Stimulated activated CD4-positive, alpha-beta T cell treated with anti-CD3 and anti-CD28 coated beads, Interleukin-4, amount 100 ng/mL, for 24 hours (primary cell): ENCODE measurements at places on chromosomes 3 and 15.
A peak's percentile ranks its signal among the peaks of the same experiment; 100 is the strongest.

GRCh38 chr3:143737065-143737464, 111.2 kb downstream of the SLC9A9 start:
- no peak for DNase-seq

DNA sequence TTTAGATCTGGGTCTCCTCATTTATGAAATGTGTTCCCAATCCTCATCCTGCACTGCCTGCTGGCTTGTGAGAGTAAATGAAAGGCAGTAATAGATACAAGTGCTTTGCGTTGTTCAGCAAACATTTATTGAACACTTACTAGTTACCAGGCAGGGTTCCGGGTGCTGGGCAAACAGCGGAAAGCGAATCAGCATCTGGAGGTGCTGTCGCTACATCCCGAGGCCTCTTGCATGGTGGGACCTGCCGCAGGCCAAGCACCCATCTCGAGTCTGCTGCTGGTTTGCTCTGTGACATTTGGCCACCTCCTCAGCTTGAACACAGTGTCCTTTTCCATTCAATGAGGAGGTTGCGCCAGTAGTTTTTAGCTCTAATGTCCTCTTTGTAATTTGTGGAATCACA, 24.8 kb downstream of the TRAK1 start:
- DNase-seq: no peak

DNA sequence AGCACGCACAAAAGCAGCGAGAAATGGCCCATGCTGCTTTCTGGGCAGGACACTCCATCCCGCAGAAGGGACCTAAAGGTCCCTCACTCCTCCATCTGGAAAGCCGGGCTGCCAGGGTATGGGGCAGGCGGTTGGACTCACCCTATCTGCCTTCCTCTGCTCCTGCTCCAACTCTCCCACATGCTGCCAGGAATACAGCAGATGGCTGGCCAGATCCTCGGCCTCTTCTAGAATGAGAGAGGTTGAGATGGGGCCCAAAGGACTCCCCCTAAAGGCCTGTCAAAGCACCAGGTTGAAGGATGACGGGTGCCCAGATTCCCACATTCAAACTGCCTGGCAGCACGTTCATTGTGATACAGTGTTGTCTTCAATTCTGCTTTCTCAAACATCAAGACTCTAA, 85.1 kb upstream of the C2CD4B start:
- DNase-seq: no peak

GRCh38 chr3:187616307-187616972, 53.8 kb downstream of the SST start:
- peak; percentile 64 for DNase-seq

GRCh38 chr3:154794391-154794790, 285.7 kb upstream of the MME start:
- no peak for DNase-seq

DNA sequence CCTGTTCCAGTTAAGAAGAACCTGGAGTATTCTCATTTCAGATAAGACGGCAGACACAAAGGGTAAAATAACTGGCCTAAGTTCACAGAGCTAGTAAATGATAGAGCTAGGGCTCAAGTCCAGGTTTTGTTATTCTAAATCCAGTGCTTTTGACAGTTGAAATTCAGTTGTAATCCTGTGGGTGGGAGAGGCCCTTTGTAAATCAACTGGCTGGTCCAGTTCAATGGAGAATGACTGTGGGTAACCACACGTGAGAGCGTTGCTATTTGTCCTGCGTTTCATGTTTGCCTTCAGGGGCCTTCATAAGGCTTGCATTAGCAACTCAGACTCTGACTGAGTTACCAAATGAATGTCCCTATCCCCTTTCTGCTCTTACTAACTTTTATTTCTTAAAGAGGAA, 24.2 kb upstream of the CD96 start:
- no peak for DNase-seq

- DNase-seq: peak; percentile 31
Measured at GRCh38 chr3:184154885-184155643, at the start of gene DVL3. Gene DVL3 (plus strand): TSS chr3:184155377. CDS start chr3:184155636, 259 bp downstream.

DNA sequence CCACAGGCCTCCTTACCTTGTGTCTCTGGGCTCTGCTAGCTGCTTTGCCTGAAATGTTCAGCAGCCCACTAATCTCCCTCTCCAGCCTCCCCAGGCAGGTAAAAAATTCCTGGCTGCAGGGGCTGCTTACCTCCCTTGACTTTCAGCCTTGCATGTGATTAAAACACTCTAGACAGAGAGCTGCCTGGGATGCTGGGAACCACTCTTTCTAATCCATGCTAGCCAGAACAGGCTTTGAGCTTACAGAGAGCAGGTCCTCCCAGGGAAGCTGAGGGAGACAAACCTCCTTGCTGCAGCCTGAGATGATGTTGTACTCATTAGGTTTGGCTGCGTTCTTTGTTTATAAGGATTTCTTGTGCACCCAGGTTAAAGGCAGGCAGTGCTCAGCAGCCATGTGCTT, 33.7 kb upstream of the LIPC start:
- DNase-seq: no peak

DNA sequence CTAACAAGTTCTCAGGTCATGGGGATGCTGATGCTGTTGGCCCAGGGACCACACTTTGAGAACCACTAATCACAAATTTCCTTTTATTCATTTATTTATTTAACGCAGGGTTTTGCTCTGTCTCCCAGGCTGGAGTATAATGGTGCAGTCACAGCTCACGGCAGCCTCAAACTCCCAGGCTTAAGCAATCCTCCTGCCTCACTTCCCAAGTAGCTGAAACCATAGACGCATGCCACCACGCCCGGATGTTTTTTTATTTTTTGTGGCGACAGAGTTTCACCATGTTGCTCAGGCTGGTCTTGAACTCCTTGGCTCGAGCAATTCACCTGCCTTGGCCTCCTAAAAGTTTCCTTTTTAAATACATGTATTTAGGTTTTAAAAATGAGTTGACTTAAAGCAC, 20.7 kb upstream of the ISLR2 start:
- no peak for DNase-seq

GRCh38 chr3:132623646-132624045, 26.6 kb downstream of the ACKR4 start:
- DNase-seq: no peak

- no peak for DNase-seq
Measured at GRCh38 chr15:43237842-43238470, 17.1 kb upstream of the EPB42 start.

DNA sequence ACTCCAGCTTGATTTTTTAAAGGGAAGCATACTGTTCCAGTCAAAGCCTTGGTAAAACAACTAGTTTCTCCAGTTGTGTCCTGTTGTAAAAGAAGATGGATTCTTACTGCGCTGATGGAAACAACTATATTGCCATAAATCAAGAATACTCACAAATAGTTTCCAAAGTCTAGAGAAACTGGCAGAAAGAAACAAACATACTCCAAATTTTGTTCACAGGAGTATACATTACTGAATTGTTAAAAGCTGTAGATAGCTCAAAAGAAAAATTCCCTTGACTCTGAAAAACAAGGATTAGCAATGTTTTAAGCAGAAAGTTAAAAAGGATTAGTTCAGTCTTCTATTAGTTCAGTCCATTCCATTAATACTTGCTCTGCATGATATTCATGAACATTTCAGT, 27.6 kb downstream of the SORD start:
- no peak for DNase-seq

DNA sequence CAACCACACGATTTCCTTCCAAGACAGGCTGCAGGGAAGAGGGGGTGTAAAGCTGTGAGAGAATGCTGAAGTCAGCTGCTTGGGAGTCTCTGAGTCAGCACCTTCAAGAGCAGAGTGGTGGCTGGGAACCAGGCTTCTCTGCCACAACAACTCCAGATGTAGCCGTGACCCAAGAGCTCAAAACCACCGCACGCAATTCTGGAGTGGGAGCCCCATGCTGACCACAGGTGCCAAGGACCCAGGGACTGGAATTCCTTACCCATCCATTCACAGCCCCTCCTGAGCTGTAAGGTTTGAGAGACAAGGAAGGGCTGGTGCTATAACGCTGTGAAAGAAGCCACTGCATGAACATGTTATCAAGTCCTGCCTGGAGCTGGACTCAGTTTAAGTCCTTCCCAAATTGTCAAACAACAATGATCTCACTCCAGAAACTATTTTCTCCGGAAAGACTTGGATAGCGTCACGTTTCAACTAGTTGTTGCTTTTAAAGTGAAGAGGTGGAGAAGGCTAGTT, 61.4 kb downstream of the UMPS start:
- DNase-seq: no peak

DNA sequence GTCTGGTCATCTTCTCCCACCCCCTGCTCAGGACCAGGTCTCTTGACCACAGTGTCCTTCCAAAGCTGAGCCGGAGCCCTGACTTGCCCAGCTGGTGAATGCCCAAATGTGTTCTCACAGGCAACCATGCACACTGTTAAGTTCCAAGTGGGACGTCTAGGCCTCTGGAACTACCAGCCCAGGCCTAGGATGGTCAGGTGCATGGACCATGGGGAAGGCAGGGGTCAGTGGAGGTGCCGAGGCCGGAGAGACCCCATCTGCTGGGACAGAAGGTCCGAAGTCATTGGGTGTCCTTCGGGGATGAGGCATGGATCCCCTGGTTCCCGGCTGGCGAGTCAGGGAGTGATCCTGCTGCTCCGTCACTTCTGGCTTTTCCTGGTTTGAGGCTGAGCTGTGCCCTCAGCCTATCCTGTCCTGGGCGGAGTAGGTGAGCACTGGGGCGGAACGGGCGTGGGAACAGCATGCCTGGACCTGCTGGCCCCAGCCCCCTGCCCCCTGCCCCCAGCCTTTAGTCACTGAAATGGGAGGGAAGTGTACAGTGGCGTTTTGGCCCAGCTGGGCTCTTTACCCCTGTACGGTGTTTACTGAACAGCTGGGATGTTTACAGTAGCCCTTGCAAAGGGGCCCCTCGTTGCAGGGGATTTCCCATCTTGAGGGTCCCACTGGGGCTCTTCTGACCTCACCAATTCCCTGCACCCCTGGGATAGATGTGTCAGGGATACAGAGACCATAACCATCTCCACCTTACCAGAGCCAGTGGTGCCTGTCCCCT, 12.1 kb downstream of the SEMA3F start:
- no peak for DNase-seq

GRCh38 chr15:57703387-57703786, 3.1 kb upstream of the POLR2M start:
- no peak for DNase-seq

- DNase-seq: no peak
Measured at GRCh38 chr3:29899021-29899420, 618.1 kb downstream of the RBMS3 start.

- peak; percentile 7 for DNase-seq
Measured at GRCh38 chr3:18499301-18499700, 74.2 kb upstream of the SATB1 start.

DNA sequence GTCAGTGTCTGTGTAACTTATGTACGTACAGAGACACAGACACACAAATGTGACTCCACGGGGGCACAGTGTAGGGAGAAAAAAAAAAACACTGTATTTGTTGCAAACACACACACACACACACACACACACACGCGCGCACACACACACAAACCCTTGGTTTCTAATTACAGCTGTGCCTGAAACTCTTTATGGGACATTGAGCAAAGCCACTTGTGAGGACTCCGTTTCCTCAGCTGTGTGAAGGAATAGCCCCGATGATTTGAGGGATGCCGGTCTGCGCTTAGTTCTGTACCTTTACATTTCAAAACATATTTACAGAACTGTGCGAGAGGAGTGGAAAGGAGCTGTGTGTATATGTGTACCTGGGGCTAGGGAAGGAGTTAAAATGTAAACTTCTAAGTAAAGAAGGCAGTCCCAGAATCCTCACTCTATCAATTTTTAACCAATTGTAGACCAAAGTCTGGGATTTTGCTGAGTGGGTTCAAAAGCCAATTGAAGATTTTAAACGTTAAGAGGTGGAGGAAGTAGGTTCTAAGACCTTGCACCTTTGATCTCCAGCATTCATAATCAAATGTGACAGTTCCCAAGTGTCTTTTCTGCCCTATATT, 5.3 kb upstream of the BCL6 start:
- no peak for DNase-seq

GRCh38 chr3:149813367-149814281, 609 bp downstream of the RNF13 start:
- peak; percentile 13 for DNase-seq

- no peak for DNase-seq
Measured at GRCh38 chr3:189289251-189289650, 117.5 kb downstream of the TPRG1 start.

GRCh38 chr3:174308736-174309135, 550.4 kb upstream of the NAALADL2 start:
- DNase-seq: no peak

GRCh38 chr3:154904328-154904727, 175.8 kb upstream of the MME start:
- DNase-seq: no peak

DNA sequence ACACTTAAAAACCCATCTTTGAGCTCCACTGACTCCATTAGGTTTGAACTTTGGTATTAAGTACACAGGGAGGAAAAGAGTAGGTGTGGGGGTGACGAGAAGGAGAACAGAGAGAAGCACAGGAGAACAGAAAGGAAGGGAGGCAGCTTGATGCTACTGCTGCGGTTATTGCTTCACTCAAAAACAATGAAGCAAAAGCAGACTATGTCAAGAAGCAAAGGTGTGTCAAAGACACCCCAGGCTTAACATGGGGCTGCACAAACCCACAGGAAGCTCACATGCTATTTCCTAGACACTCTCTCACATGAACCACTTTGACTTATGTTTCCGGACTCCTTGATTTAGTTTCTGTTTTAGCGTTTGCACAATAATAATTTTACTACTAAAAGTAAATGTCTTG, 961.0 kb upstream of the CFAP20DC start:
- peak; percentile 60 for DNase-seq

- no peak for DNase-seq
Measured at GRCh38 chr15:39575180-39575579, 5.7 kb upstream of the THBS1 start.

DNA sequence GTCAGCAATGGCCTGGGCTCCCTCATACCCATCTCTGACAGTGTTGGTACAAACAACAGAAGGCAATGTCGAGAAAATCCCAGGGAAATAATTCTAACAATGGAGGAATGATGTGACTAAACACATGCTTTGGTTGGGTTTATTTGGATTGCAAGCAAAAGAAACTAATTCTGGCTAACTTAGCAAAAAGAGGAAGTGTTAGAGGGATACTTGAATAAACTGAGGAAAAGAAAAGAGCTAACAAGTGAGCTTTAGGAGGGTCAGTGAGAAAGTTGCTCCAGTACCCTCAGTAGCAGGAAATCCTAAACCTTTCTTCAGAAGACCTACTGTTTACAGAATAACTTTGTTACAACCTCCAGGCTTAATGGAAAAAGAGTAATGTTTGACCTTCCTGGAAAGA, 264.6 kb upstream of the WNT5A start:
- no peak for DNase-seq

- DNase-seq: no peak
Measured at GRCh38 chr3:119380697-119381096, 82.7 kb downstream of the TMEM39A start.

- DNase-seq: no peak
Measured at GRCh38 chr15:50377867-50378751, 23.1 kb upstream of the GABPB1 start.

GRCh38 chr15:90654233-90655136, 62.7 kb upstream of the BLM start:
- no peak for DNase-seq
